Kasumi-1 (cell line): ENCODE measurements at places on chromosomes 7 and 10.
A peak's percentile ranks its signal among the peaks of the same experiment; 100 is the strongest.

- DNase-seq = no peak
Measured at GRCh38 chr10:45592432-45592831, 80.1 kb downstream of the ZFAND4 start.

- DNase-seq = no peak
Measured at GRCh38 chr10:70756700-70757360, 28.3 kb downstream of the TBATA start.

DNA sequence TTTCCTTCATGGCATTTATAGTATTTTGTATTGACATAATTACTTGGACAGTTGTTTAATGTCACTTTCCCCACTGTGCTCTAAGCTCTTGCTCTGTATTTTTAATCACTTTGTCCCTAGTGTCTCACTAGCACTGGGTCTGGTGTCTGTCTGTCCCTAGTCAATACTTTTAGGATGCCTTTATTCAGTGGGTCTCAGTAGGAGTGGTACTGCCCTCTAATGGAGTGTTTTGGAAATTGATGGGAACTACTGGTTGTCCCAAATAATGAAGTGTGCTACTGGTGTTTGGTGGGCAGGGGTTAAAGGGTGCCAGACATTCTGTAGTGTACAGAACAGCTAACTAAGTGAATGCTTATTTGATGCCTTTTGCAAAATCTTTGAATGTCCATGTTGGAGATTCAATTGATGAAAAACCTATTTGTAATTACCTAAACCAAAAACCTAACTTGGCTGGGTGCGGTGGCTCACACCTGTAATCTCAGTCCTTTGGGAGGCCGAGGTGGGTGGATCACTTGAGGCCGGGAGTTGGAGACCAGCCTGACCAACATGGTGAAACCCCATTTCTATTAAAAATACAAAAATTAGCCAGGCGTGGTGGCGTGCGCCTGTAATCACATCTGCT lies 33.3 kb downstream of the CDK14 start:
- DNase-seq = peak; percentile 80

- DNase-seq = no peak
Measured at GRCh38 chr10:11330383-11331045, 280.9 kb downstream of the USP6NL start.

GRCh38 chr7:133820584-133820983 lies 306.6 kb upstream of the LRGUK start:
- DNase-seq = no peak

DNA sequence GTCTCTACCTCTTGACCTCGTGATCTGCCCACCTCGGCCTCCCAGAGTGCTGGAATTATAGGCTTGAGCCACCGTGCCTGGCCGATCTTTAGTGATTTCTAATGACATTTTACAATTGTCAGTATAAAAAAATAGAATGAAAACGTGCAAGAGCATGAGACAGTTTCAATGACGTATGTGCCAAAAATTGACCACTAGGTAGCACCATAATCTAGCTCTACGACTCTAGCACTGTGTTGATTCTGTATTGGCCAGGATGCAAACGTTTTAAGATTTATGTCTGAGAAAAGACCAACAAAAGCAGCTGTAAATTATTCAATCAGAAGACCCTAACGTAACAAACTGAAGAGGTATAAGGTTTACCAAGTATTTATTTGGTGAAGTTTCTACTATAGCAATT lies 25.4 kb upstream of the EXOC6 start:
- peak; percentile 81 for DNase-seq

- DNase-seq = no peak
Measured at GRCh38 chr10:72261784-72262404, 11.8 kb upstream of the DDIT4 start.

DNA sequence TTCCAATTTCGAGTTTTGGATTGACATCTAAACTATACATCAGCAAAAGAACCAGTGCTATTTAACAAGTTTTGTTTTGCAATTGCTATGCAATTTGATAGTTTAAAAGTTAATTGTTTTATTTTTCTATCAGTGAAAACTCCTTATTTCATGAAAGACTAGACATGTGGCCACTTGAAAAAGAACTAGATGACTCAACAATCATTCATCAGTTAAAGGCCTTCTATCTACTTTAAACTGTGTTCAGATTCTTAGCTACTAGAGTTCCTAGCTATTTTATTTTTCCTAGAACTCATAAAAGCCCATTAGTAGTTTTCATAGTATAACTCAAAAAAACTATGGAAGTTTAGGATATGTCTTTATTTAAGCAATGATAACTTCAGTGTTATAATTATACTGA lies 104.6 kb upstream of the LSM8 start:
- no peak for DNase-seq

DNA sequence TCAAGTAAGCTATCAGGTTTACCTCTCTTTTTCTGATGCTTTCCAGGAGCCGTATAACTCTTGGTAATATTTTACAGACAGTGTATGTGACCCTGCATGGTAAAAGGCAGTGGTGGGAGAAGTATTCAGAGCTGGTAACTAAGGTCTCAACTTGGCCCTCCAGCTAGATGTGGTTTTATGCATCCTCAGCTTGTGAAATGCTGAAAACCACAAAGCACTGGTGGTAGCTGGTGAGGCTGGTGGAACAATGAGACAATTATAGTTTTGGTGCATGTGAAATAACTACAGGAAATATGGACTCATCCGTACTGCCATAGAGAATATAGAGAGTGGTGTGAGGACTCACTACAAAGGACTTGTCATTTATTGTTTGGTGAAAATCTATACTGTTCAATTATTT lies 383.0 kb upstream of the PCDH15 start:
- DNase-seq = peak; percentile 93

- no peak for DNase-seq
Measured at GRCh38 chr10:6595499-6595898, 15.4 kb upstream of the PRKCQ start.

GRCh38 chr10:8104721-8105120 lies 50.2 kb downstream of the GATA3 start:
- DNase-seq = no peak

DNA sequence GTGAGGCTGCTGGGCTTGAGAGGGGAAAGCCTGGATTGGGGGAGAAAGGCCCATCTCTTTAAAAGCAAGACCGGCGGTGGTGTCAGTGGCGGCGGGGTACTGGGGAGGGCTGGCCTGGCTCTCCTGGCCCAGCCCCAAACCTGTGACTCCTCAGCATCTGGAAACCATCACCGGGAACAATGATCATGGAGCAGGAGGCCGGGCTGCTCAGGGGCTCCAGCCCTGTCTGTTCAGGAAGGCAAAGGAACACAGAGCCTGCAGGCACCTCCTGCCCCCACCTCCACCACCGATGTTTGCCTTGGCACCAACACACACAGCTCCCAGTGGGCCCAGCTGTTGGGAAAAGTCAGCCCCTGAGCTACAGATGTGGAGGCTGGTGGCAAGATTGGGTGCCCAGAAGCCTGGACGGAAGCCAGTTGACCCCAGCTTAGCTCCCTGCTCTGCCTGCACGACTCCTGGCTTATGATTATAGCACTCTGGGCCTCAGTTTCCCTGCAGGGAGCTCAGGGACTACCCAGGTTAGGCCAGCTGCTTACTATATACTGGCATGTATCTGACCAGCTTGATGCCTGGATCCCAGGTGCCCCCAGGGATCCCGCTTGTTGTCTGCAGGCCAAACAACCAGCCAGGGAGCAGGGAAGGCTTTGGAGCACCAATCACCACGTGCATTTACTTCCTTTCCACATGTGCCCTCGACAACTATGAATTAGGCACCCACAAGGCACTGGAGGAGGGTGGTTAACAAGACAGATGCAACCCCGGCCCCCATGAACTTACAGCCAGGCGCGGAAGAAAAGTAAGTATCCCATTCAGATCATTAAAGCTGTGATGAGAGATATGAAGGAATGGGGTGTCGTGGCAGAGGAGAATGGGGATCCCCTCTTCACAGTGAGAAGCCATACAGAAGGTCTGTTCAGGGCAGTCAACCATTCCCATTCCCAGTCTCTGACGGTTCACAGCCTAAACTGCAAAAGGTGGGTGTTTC lies 37.3 kb downstream of the ZCCHC24 start:
- no peak for DNase-seq
